ENCODE measurements at places on chromosomes 1 and 21.
A peak's percentile ranks its signal among the peaks of the same experiment; 100 is the strongest.

- no peak for DNase-seq
- no peaks in the 10 kb centered on the region for H3K27me3 ChIP-seq
- no peak overlapping the region for H3K27ac ChIP-seq
- H3K4me1 ChIP-seq, result peaks cover 7% of the 10 kb centered on the region
- peaks cover 12% of the 10 kb centered on the region for H3K36me3 ChIP-seq
Measured at GRCh38 chr1:154958681-154959425, 2.7 kb downstream of the PYGO2 start.

DNA sequence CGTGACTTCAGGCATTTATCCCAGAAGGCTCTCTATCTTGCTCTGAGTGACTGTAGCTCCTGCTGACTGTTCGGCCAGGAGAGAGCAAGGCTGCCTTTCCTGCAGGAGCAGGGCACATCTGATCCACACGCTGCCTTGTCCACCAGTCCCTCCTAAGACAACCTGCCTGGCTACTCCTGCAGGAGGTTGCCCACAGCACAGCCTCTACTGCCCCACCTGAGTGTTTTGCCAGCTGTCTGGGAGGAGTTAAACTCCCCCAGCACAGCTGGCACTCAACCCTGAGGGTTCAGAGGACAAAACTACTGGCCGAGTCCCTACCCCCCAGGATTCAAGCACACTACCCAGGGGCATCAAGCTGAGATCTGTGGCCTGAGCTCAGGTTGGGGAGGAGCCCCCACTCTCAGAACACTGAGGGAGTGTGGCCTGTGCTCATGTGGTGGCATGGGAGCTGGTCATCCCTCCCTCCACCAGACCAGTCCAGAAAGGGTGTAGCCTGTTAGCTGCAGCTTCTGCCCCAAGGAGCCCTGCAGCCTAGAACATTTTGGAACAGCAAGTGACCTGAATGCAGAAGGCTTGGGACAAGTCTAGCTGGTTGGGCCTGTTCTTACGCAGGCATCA is 237.3 kb downstream of the SLC44A5 start:
- H3K27ac ChIP-seq, result no peak overlapping the region
- H3K27me3 ChIP-seq, result no peaks in the 10 kb centered on the region
- no peak overlapping the region for H3K4me3 ChIP-seq
- no peak for DNase-seq
- no peaks in the 10 kb centered on the region for H3K36me3 ChIP-seq
- no peaks in the 10 kb centered on the region for H3K4me1 ChIP-seq

GRCh38 chr1:66752671-66753371 is 562 bp downstream of the DYNLT5 start:
- H3K27ac ChIP-seq, result no peak overlapping the region
- no peak for DNase-seq
- H3K27me3 ChIP-seq, result no peaks in the 10 kb centered on the region

DNA sequence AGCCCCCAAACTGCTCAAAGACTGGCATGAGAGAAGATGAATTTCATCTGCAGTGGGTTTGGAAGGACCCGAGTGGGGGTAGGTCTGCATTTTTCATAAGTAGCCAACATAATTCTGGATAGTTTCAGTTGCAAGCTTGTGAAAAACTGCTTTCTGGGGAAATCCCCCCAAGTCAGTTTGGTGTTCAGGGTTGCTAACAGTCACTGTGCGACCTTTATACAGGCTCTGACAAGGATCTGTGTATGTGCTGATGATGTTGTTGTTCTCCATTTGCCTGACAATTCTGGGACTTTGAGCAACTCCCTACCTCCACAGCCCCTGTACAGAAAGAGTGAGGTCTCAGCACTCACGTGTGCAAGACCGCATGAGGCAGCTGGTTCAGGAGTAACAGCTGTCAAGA is 87.9 kb downstream of the SUSD4 start:
- no peak overlapping the region for H3K27ac ChIP-seq
- DNase-seq, result no peak
- no peaks in the 10 kb centered on the region for H3K36me3 ChIP-seq

GRCh38 chr1:197933016-197933415 is 15.8 kb downstream of the LHX9 start:
- H3K4me1 ChIP-seq, result no peaks in the 10 kb centered on the region
- no peaks in the 10 kb centered on the region for H3K36me3 ChIP-seq
- H3K4me3 ChIP-seq, result no peak overlapping the region
- no peak overlapping the region for H3K27ac ChIP-seq
- DNase-seq, result no peak

- H3K4me1 ChIP-seq, result no peaks in the 10 kb centered on the region
- DNase-seq, result no peak
- H3K27me3 ChIP-seq, result no peaks in the 10 kb centered on the region
Measured at GRCh38 chr1:23745515-23745914, 2.2 kb downstream of the ELOA start.

DNA sequence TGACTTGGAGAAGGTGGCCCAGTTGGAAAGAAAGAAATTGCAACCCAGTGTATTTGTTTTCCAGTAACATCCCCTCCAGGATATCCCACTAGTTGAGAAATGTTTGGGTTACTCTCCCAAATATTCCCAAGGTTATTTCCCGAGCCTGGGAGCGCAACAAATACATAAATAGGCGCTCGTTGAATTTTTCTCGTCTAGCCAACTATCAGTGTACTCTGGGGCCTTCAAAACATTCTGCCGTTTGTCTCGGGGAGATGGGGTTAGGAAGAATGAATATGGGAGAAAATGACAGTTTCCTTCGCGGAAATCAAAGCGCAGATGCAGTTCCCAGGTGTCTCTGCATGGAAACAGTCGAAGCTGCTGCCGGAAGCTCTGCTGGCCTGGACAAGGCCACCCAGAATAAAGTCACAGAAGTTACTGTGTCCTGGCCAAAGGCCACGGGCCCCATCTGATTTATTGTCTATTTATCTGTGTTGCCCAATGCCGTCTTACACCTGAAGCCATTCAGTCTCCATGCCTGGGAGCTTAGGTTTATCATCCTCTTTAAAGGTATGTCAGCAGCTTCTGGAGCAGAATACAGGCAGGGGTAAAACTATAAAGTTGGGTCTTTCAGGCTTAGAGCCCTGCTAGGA is 1.0 kb downstream of the C1orf115 start:
- no peak for DNase-seq
- no peaks in the 10 kb centered on the region for H3K36me3 ChIP-seq
- H3K4me1 ChIP-seq, result no peaks in the 10 kb centered on the region
- H3K4me3 ChIP-seq, result peak overlapping the region; percentile 83
- peaks cover 5% of the 10 kb centered on the region for H3K27me3 ChIP-seq

- no peak overlapping the region for H3K4me3 ChIP-seq
- DNase-seq, result no peak
- no peaks in the 10 kb centered on the region for H3K27me3 ChIP-seq
- no peaks in the 10 kb centered on the region for H3K36me3 ChIP-seq
- H3K27ac ChIP-seq, result no peak overlapping the region
Measured at GRCh38 chr1:224266915-224267856, 62.8 kb downstream of the NVL start.

DNA sequence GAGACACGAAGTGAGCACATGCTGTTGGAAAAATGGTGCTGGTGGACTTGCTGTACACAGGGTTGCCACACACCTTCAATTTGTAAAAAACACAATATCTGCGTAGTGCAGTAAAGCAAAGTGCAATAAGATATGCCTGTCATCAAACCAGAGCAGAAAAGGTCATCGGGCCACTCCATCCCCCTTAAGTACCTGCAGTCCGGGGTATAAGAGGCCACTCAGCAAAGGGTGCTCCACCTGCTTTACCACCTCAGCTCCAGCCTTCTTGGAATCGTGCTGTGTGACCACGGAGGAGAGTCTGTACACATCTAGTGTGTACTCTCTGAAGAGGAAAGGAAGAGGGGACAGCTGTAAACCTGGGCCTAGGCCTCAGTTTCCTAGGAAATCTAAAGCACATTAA is 10.9 kb downstream of the YARS1 start:
- peaks cover 12% of the 10 kb centered on the region for H3K36me3 ChIP-seq
- no peak overlapping the region for H3K4me3 ChIP-seq
- H3K27me3 ChIP-seq, result no peaks in the 10 kb centered on the region

- no peaks in the 10 kb centered on the region for H3K27me3 ChIP-seq
- H3K27ac ChIP-seq, result no peak overlapping the region
- H3K36me3 ChIP-seq, result no peaks in the 10 kb centered on the region
- H3K4me1 ChIP-seq, result no peaks in the 10 kb centered on the region
- no peak overlapping the region for H3K4me3 ChIP-seq
Measured at GRCh38 chr1:22696610-22697009, 14.0 kb upstream of the EPHB2 start.

GRCh38 chr1:186188736-186189135 is 186.3 kb downstream of the TPR start:
- peaks cover under 1% of the 10 kb centered on the region for H3K4me1 ChIP-seq
- no peak overlapping the region for H3K27ac ChIP-seq
- H3K4me3 ChIP-seq, result no peak overlapping the region
- no peaks in the 10 kb centered on the region for H3K27me3 ChIP-seq
- DNase-seq, result no peak

- H3K4me1 ChIP-seq, result peaks cover 2% of the 10 kb centered on the region
- no peaks in the 10 kb centered on the region for H3K36me3 ChIP-seq
- H3K27ac ChIP-seq, result no peak overlapping the region
- H3K4me3 ChIP-seq, result no peak overlapping the region
Measured at GRCh38 chr1:84883286-84883685, 9.7 kb downstream of the LPAR3 start.

GRCh38 chr1:91600431-91601337 is 100.0 kb downstream of the CDC7 start:
- no peak overlapping the region for H3K4me3 ChIP-seq
- H3K36me3 ChIP-seq, result no peaks in the 10 kb centered on the region
- H3K27ac ChIP-seq, result no peak overlapping the region
- DNase-seq, result no peak
- no peaks in the 10 kb centered on the region for H3K4me1 ChIP-seq

- no peak overlapping the region for H3K27ac ChIP-seq
- DNase-seq, result no peak
- H3K27me3 ChIP-seq, result no peaks in the 10 kb centered on the region
- no peaks in the 10 kb centered on the region for H3K4me1 ChIP-seq
- H3K36me3 ChIP-seq, result no peaks in the 10 kb centered on the region
Measured at GRCh38 chr1:53477651-53478501, 18.7 kb downstream of the DMRTB1 start.

DNA sequence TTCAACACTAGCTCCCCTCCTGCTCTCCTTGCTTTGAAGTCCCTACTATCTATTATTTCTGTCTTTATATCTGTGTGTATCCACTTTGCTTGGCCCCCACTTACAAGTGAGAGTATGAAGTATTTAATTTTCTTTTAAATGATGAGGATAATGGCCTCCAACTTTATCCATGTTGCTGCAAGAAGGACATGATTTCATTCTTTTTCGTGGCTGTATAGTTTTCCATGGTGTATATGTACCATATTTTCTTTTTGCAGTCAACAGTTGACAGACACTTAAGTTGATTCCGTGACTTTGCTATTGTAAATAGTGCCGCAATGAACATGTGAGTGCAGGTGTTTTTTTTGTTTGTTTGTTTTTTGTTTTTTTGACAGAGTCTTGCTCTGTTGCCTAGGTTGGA is 365.6 kb downstream of the ZP4 start:
- DNase-seq, result no peak
- no peaks in the 10 kb centered on the region for H3K27me3 ChIP-seq
- no peak overlapping the region for H3K4me3 ChIP-seq
- H3K36me3 ChIP-seq, result no peaks in the 10 kb centered on the region

DNA sequence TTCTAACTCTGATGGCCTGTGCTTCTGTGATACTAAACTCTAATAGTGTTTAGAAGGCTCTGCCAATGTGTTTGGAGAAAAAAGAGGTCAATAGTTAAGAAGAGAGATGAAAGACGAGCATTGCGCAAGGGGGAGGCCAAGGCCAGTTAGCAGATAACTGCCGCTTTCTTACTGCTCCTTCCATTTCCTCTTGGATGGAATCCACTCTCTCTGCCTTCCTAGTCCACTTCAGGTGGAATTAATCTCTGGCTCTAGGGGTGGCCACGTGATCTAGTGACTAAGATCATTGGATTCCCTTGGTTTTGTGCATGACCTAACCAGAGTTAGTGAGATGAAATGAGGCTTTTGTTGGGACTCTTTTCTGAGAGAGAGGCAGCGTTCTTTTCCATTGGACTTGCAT is 148.3 kb downstream of the ACTL8 start:
- H3K4me1 ChIP-seq, result no peaks in the 10 kb centered on the region
- no peak overlapping the region for H3K4me3 ChIP-seq
- no peak for DNase-seq
- no peaks in the 10 kb centered on the region for H3K27me3 ChIP-seq
- H3K27ac ChIP-seq, result no peak overlapping the region

- DNase-seq, result no peak
- no peak overlapping the region for H3K27ac ChIP-seq
- no peak overlapping the region for H3K4me3 ChIP-seq
- no peaks in the 10 kb centered on the region for H3K4me1 ChIP-seq
- no peaks in the 10 kb centered on the region for H3K36me3 ChIP-seq
- no peaks in the 10 kb centered on the region for H3K27me3 ChIP-seq
Measured at GRCh38 chr1:53406551-53407235, 52.5 kb upstream of the DMRTB1 start.

DNA sequence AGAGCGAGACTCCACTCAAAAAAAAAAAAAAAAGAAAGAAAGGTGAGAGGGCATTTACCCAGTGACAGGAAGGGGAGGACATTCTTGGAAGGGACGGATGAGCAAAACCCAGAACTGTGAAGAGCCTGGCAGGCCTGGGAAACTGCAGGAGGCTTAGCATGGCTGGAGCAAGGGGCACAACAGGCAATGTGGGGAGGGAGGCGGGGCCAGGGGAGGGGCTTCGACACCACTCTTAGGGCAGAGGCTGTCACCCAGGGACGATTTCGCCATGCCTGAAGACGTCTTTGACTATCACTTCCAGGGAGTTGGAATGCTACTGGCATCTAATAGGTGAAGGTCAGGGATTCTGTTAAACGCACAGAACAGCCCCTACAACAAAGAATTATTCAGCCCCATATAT is 184.0 kb downstream of the HUNK start:
- no peak overlapping the region for H3K4me3 ChIP-seq
- H3K27me3 ChIP-seq, result no peaks in the 10 kb centered on the region
- H3K27ac ChIP-seq, result no peak overlapping the region
- no peaks in the 10 kb centered on the region for H3K4me1 ChIP-seq
- no peak for DNase-seq
- H3K36me3 ChIP-seq, result no peaks in the 10 kb centered on the region

GRCh38 chr1:29833581-29833980 is 597.3 kb downstream of the PTPRU start:
- no peaks in the 10 kb centered on the region for H3K4me1 ChIP-seq
- DNase-seq, result no peak
- H3K27ac ChIP-seq, result no peak overlapping the region
- H3K27me3 ChIP-seq, result no peaks in the 10 kb centered on the region

DNA sequence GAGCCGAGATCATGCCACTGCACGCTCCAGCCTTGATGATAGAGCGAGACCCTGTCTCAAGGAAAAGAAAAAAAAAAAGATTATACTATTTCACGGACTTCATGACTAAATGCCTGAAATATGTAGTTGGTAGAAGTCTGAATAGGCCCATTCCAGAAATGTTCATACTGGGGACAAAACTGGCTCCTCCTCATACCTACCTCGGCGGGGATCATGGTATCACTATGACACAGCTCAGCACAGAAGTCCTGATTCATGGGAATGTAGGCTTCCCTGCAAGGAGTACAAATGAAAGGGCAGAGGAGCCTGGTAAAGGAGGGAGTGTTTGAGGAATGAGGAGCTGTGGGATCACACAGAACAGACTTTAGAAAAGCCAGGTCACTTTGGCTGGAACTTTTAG is 5.0 kb downstream of the SPATA46 start:
- no peaks in the 10 kb centered on the region for H3K36me3 ChIP-seq
- DNase-seq, result no peak
- H3K4me3 ChIP-seq, result no peak overlapping the region
- no peaks in the 10 kb centered on the region for H3K27me3 ChIP-seq
- H3K4me1 ChIP-seq, result no peaks in the 10 kb centered on the region

GRCh38 chr1:158813164-158813563 is 18.0 kb upstream of the MNDA start:
- H3K4me1 ChIP-seq, result no peaks in the 10 kb centered on the region
- H3K27me3 ChIP-seq, result no peaks in the 10 kb centered on the region
- no peak overlapping the region for H3K4me3 ChIP-seq
- H3K36me3 ChIP-seq, result no peaks in the 10 kb centered on the region

All from iPS DF 6.9 (cell line).